T-helper 17 cell (primary cell): ENCODE measurements at places on chromosomes 2 and 18. TPM values are rescaled to one million over a fixed set of nuclear protein-coding genes. Genes with fewer than 3 reads are reported as not detected.

Gene CXCR1
- not detected for total RNA-seq

Gene ABCB11
- not detected for total RNA-seq

Gene PDCD1
- 10.4 TPM for total RNA-seq

Gene MC2R
- not detected for total RNA-seq

Gene NLRC4
- total RNA-seq: 0.10 TPM

Gene DSC1
- total RNA-seq: 0.15 TPM

Gene NEU4
- 4.1 TPM for total RNA-seq

Gene FOXI3
- total RNA-seq: not detected

Gene TTC32
- total RNA-seq: 33.4 TPM

Gene EML6
- 2.2 TPM for total RNA-seq

Gene ST6GAL2
- 0.17 TPM for total RNA-seq

Gene SH3BP4
- 0.94 TPM for total RNA-seq

Gene ABCA12
- total RNA-seq: not detected

Gene GORASP2
- 89.4 TPM for total RNA-seq

Gene SLC14A1
- 8.0 TPM for total RNA-seq

Gene MEP1B
- 0.29 TPM for total RNA-seq

Gene SLC4A5
- 10.5 TPM for total RNA-seq

Gene FRZB
- not detected for total RNA-seq
